Amniotic epithelial cell (primary cell): ENCODE measurements at places on chromosomes 7 and 10.

DNA sequence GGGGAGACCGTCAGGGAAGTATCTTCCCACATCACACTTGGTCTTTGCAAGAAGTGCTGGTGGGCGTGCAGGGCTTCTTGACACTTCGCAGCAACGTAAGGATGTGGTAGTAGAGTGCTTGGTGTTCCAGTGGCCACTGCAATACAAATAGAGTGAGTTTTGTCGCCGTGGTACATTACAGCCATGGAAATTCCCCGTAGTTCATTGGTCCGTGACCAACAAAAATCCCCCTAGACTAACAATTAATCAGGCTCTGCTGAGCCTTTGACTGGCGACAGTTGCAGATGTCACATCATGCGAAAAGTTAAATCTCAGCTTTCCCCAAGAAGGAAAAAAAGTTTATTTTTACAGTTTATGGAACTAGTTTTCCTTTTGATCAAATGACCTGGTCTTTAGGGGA is 134.7 kb downstream of the MGMT start:
- DNase-seq: no peak

DNA sequence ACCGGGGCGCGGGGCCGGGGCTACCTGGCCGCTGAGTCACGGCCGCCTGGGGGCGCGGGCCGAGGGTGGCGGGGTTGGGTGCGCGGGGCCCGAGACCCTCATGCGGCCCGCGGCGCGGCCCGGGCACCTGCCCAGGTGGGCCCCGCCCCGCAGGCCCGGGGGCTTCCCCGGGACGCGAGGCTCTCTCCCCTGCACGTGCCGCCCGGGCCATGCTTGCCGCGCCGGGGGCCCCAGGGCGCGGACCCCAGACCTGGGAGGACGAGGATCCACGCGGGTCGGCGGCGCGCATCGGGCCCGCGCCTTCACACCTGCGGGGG is 402 bp downstream of the MAFK start:
- DNase-seq: no peak

DNA sequence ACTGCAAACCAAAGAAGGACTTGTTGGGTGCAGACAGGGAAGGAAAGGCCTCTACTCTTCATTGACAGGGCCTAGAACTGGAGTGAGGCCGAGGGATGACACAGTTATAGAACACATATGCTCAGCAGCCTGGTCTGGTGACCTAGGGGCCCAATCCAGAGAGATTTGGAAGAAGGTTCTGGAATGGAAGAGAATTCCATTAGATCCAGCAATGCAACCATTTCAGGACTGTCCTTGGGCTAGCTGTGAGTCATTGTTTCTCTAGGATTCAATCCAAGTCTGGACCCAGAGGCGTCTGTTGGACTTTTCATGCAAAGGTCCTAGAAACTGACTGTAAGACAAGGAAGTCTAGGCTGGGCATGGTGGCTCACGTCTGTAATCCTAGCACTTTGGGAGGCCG is 59.2 kb downstream of the WIPF3 start:
- peak; percentile 61 for DNase-seq

- DNase-seq: no peak
Measured at GRCh38 chr10:91677911-91678310, 45.0 kb upstream of the PPP1R3C start.

DNA sequence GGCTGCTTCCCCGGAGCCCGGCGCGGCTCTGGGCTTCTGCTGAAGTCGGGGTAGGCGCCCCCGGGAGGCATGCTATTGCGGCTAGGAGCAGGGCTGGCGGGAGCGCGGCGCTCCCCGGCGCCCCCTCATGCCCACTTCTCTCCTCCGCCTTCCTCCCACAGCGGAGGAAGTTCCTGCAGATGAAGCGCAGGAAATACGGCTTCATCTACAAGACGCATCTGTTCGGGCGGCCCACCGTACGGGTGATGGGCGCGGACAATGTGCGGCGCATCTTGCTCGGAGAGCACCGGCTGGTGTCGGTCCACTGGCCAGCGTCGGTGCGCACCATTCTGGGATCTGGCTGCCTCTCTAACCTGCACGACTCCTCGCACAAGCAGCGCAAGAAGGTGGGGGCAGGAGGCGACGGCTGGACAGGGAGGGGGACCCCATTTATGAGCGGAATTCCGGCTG is 479 bp downstream of the CYP26A1 start:
- DNase-seq: no peak
